ENCODE measurements at places on chromosomes 12 and 14.

- no peak for DNase-seq
Measured at GRCh38 chr14:84894254-84894653, 635.7 kb upstream of the FLRT2 start.

- DNase-seq, result peak; percentile 38
Measured at GRCh38 chr14:29222671-29223268, 456.2 kb downstream of the FOXG1 start.

GRCh38 chr14:42459171-42459685, 852.6 kb downstream of the LRFN5 start:
- DNase-seq, result no peak

- DNase-seq, result no peak
Measured at GRCh38 chr14:73810478-73811163, 41.0 kb upstream of the PTGR2 start.

Data from SW480 (cell line).